ENCODE measurements at places on chromosomes 11 and 22.

DNA sequence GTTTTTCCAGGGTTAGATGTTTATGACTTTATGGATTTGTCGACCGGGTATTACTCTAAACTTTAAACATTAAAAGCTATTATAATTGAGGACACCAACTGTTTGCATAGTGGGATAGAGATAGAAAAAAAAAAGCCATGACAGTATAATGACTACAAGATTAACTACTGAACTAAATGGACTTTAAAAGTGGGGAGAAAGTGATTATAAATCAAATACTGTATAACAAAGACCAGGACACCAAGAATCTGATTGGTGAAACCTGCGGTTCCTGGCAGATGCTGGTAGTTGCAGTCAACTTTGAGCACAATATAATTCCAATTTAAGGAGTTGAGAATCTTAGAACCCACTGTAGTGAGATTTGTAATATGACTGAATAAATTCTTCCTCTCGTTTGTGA is 2.5 kb downstream of the CRKL start:
- DNase-seq: no peak

GRCh38 chr11:6925636-6926207 is 504 bp upstream of the ZNF215 start:
- no peak for DNase-seq

GRCh38 chr11:71995726-71996291 is 2.9 kb upstream of the IL18BP start:
- no peak for DNase-seq

DNA sequence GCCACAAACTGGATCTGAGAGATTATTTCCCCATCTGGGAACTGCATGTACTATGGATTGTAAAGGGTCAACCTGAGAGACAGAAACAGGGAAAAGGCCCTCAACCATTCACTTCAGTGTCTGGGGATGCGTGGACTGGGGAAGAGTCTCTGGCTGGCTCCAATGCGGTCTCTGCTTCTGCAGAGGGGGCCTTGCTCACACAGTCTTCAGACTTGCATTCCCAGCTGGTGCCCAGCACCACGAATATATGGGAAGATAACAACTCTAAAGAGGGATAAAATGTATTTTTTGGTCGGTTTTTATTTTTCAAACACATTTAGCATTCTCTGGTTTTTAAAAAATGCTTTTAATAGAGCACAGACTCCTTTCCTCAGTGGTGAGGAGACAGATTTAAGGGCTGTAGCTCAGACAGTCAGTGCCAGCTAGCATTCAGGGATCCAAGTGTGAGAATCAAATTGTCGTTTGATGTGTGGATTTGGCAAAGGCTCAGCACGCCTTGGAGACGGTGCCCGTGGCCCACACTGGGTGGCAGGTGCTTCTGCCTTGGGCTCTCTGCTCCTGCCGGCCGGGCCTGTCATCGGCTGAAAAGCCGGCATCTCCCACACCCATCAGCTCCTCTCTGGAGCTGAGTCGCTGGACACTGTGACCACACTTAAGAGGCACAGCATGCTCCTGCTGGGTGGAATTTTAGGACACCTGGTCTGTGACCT is 8.0 kb upstream of the EFCAB6 start:
- DNase-seq: no peak

DNA sequence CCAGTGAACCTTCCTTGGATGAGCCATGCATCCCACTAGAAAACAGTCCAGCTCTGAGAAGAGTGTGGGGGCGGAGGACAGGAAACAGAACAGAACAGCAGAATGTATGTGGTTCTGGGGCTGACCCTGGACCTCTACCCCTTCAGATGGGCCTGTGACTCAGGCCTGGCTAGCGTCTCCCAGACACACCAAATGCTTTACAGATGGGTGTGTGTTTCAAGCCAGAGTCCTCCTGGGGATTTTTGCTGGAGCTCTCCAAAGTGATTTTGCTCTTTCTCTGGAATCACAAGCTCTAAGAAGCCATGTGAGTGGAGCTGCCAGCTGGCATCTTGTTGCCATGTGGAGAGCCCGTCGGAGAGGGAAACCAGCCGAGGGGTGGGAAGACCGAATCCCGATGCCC is 13.2 kb upstream of the C1QTNF4 start:
- no peak for DNase-seq

DNA sequence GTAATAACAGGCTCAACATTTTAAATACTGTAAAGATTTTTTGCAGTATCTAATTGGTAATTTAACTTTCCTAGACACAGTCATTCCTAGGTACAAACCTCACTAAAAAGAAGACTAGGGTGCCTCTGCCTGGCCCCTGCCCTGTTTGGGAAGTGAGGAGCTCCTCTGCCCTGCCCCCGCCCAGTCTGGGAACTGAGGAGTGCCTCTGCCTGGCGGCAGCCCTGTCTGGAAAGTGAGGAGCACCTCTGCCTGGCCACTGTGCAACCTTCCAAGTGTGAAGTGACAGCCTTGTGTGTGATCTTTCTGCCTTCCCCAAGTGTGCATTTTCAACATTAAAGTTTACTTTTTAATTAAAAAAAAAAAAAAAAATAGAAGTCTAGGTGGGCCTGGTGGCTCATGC is 4.2 kb downstream of the CHORDC1 start:
- DNase-seq: no peak

DNA sequence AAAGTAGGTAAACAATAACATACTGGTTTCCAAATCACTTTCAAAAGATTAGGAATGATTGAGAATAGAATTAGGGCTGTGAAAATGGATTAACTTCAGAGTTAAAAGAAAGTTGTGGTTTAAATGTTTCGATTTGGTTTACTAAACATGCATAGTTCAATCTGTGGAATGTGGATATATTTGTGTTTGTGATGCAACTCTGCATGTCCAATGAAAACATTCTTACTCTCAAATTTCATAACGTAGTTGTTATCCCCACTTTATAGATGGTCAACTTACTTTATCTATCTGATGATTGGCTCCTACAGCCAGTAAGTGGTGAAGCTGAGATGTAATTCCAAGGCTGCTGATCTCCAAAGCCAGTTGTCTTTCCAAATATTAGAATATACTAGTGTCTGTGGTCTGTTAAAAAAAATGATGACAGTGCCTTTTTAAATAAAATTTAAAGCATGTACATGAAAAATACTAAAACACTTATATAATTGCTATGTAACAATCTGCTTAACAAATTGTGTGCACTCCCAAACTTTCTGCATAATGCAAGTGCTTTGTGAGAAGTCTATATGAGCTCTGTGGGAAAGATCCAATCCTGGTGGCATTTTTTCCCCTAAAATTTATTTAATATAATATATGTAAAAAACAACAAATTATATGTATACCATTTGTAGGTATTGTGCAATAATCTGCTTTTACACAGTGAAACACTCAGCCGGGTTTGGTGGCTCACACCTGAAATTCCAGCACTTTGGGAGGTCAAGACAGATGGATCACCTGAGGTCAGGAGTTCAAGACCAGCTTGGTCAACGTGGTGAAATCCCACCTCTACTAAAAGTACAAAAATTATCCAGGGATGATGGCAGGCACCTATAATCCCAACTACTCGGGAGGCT is 9.7 kb upstream of the SIK3 start:
- no peak for DNase-seq

DNA sequence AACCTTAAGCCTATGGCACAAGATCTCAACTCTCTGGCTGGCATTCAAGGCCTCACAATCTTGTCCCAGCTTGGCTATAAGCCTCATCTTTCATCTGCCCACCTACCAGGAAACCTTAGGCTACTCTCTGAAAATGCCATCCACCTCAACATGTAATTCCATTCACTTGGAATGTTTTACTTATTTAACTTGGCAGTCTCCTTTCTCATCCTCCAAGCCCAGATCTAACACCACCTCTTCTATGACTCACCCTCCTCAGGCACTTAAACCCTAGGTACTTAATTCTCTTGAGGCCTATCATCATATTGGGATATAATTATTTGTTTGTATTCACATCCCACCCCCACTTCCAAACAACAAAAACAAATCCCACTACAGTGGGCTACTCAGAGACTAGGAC is 15.0 kb downstream of the POGLUT3 start:
- no peak for DNase-seq

DNA sequence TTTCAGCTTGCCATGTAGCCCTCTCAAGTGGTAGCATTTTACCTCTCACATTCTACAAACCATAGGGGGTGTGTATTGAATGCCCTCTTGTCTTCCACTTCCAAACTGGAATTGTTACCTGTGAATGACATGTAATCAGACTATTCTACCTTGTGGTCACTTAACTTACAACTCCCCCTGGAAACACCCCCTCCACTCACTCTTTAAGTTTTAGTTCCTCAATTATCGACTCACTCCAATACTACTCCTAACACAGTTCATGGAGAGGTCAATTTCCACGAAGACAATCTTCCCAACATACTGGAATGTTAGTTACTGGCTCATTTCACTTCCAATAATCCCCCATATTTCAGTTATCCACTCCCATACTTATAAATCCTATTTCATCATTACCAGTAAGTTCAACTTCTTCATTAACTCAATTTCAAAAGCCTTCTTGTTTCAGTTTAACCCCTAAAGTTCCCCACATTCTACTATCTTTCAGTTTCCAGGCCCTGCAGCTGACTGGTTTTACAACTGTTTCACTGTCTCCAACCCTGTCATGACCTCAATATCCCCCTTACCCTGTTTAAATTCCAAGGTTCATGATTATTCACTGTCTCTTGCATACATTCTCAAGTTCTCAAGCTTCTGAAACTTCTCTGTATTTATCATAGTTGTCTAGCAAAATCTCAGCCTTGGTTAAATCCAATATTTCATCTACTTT is 92.5 kb downstream of the C11orf87 start:
- DNase-seq: no peak

DNA sequence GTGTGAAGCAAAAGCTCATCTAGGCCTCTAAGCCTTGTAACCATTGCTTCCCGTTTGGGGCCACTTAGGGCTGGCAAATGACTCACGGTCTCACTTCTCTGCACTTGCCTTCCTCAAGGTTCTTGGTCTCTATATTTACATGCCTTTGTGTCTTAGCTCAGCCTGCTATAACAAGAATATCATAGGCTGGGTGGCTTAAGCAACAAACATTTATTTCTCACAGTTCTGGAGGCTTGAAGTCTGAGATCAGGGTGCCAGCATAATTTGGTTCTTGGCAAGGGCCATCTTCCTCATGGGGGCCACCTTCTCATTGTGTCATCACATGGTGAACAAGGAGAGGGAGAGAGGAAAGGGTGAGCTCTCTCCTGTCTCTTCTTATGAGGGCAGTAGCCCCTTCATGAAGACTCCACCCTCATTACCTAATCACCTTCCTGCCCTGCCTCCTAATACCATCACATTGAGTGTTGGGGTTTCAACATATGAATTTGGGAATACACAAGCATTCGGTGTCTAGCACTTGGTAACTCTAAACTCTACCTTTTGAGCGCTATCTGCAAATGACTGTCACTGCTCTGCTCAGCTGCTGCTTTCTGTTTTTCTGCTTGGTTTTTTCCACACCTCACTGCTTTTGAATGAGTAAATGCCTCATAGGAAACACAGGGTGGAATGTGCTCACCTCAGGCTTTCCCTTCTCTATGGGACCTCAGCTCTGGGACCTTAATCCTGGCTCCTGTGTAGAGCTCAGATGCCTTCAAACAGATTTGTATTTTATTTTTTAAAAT is 16.2 kb upstream of the ME3 start:
- DNase-seq: no peak

DNA sequence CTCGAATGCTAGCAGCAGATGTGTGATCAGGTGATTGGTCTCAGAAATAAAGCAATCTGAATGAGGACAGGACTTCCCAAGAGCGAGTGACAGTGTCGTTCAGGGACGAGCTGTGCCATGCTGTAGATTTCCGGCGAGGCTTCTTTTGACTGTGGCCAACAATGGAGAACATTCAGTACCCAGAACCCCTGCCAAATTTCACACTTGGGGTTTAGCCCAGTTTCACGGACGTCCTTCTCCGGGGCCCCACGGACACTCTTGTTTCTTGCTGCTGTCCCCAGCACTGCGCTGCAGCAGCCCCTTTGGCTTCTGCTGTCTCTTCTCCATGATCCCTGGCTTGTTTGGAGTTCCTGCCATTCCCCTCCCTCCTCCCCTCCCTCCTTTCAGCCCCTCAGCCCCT is 115.1 kb upstream of the GRAMD1B start:
- no peak for DNase-seq

DNA sequence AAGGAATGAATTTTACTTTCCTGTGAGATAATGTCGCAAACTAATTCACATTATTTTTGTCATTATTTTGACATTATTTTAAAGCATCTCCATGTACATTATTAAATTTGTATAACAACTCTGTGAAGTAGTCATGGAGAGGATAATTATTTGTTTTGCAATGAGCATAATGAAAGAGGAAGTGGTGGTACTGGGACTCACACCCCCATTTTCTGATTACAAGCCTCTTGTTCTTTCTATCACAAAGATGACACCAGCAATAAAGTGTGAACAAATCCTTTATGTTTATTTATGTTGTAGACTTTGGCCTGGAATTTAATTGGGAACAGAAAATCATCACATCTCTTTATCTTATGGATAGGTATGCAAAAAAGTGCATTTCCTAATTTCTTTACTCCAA is 522.6 kb downstream of the TMEM135 start:
- DNase-seq: no peak

DNA sequence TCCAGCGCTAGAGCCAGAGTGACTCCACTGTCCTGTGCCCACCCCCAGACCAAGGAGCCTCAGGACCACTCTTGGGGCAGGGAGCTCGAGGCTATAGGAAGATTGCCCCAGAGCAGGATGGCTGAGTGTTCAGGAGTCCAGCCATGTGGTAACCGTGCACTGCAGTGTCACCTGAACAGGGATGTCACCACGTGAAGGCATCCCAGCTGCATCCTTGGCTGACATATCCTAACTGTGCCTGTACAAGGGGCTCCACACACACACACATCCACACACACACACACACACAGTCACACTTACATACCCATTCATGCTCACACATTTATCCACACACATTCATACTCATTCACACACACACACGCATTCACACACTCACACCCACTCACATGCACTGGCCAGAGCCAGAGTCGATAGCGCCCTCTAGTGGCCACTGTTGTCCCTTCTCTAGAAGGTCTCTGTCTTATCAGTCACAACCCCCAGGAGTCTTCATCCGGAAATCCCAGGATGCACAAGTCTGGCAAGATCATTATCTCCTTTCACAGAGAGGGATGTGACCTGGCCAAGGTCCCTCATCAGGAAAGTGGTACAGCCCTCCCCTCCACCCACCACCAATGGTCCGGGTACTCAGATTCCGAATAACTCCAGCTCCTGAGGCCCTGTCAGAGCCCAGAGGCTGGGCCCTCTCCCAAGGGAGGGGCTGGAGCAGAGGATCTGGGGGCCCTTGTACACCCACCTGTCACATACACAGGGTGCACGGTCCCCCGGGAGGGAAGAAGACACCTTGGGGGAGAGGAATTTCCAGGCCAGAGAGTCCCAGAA is 55.1 kb downstream of the IGLL5 start:
- DNase-seq: peak; percentile 78

DNA sequence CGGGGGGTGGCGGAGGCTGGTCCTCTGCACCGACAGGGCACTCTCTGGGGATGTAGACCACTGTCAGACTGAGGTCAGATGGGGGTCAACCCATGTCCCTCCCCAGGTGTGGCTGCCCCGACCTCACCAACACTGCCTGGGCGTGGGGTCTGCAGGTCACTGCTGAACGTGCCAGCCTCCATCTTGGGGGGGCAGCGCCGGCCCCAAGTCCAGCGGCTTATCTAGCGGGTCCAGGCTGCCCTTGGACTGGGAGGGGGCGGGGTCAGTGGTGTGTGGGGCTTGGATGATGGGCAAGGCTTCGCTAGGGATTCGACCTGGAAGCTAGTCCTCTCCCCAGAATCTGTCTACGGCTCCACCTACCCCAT is 178.2 kb downstream of the IGLL1 start:
- no peak for DNase-seq
